ENCODE measurements at places on chromosomes 5 and 9.

DNA sequence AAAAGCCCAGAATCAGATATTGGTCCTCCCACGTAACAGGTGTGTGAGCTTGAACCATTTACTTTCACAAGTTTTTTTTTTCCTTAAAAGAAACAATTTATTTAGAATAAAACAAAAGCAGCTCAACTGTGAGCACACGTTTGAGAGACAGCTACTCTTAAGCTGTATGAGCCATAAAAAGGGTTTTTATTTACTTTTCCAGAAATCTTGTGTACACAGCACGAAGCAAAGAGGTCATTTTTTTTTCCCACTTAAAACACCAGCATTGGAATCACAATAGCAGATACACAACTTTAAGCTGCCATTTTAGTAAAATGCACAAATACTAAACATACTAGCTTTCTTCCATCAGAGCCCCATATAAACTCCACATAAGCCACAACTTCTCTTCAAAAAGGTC lies 44.6 kb downstream of the JAKMIP2 start:
- DNase-seq: no peak

- DNase-seq: no peak
These were observed 833 bp downstream of the ANKHD1 start for GRCh38 chr5:140402258-140403074.

DNA sequence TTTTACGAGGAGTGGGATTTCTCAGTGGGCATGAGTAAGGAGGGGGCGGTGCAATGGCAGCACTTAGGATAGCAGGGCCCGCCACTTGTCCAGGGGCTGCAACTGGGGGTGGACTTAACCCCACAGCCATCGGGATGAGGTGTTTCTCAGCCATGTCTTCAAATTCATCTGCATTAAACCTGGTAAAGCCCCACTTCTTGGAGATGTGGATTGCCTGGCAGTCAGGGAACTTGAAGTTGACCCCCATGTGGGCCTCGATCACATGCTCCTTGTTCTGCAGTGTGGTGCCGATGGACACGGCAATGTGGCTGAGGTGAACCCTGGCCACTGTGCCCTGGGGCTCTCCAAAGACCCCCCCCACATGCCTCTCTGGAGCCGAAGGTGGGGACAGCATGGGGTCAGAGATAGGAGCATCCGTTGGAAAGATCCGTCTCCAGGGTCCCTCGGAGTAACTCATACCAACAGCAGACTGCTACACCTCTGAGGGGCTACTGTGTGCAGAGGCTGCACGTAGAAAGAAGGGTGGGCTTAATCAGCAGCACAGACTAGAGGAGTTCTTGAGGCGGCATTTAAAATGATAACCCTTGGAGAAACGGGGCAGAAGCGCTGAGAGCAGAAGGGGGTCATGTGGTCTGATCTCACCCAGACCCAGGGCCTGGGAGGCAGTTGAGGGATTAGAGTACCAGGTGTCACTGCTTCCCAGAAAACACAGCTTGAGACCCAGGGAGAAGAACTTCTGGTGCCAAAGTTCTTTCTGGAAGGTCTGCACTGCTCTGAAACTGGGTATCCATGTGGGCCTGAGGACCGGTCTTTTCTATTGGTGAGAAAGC lies 141.4 kb downstream of the MTX3 start:
- no peak for DNase-seq

DNA sequence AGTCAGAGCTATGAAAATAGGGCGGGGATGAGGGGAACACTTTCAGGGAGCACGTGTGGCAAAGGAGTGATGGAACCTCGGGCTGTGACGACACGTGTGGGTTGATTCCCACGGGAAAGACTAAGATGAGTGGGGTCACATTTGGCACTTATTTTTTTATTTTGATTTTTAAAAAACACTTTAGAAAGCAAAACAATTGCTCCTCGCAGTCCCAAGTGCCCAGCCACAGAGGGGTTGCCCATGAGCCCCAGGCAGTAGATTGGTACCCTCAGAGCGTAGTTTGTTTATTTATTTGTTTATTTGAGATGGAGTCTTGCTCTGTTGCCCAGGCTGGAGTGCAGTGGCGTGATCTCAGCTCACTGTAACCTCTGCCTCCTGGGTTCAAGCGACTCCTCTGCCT lies 69.7 kb downstream of the WNK2 start:
- DNase-seq: no peak

DNA sequence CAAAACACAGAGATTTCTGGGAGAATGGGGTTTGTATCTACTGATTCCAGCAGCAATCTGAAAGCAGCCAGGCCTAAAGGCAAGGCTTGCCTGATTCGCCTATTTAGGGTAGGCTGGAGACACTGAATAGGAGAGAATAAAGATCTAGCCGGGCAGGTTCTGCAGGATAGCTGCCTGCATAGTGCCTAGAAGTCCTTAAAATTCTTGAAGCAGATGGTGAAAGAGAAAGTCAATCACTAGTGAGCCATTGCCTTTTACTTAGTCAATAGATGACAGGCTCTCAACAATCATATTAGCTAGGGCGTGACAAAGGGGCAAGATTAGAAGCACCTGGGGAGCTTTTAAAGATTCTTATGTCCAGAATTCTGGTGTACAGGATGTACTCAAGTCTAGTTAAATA lies 522.7 kb downstream of the HTR1A start:
- no peak for DNase-seq

DNA sequence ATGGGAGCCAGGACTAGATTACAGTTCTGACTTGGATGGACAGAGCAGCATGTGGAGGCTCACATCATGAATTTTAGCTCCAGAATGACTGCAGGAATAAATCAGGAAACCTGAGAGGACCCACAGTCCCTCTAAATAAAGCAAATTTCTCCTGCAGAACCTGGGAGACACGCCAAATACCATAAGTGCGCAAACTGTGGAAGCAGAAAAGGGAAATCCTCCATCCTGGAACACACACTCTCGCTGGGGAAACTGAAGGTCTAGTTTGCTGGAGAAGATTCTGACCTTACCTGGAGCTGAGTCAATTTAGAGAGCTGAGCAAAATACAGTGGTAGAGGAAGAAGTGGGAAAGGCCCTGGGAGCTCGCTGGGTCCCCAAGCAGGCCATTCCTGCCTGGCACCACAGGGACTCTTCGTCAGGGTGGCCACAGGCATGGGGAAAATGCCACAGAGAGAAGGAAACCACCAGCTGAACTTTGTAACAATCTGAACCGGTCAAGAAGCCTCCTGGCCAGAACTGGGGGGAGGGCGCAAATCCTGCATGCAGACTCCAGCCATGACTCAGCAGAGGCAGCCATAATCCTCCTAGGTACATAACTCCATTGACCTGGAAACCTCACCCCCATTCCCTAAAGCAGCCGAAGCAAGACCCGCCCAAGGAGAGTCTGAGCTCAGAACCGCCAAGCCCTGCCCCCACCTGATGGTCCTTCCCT lies 390.9 kb downstream of the LRRC70 start:
- DNase-seq: no peak

DNA sequence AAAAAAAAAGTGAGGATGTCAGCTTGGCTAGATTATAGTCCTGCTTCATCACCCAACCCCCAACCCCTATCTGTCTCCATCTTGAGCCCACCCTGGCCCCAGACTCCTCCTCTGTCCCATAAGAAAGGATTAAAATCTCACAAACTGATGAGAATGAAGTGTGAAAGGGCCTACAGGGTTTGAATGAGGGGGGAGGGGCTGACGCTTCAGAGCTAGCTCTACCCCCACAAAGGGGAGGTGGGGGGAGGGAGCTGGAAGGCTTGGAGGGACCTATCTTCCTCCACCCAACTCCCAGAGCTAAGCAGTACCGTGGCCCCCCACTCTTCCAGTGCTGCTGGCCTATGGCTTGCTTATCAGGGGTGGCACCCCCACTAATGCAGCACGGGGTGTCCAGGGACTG lies 43.7 kb upstream of the HAND1 start:
- no peak for DNase-seq

Data from NCI-H1436 treated with DMSO at 0.1 percent for 48 hours (cell line).